ENCODE measurements at places on chromosomes 7 and 10.

DNA sequence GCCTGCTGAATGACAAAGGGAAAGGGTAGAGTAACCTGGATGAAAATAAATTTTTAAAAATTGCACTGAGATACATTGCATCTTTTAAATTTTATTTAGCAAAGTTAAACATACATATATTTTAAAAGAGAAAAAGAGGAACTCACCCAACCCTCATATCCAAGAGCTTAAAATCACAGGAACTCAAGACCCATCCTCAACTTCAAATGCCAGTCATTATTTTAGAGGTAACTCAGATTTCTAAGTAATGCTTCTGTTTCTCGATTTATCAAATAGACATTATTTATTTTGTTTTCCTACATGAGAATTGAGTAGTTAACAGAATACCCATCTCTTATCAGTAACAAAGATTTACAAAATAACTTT lies 32.4 kb upstream of the KMT2E start:
- no peak for DNase-seq

DNA sequence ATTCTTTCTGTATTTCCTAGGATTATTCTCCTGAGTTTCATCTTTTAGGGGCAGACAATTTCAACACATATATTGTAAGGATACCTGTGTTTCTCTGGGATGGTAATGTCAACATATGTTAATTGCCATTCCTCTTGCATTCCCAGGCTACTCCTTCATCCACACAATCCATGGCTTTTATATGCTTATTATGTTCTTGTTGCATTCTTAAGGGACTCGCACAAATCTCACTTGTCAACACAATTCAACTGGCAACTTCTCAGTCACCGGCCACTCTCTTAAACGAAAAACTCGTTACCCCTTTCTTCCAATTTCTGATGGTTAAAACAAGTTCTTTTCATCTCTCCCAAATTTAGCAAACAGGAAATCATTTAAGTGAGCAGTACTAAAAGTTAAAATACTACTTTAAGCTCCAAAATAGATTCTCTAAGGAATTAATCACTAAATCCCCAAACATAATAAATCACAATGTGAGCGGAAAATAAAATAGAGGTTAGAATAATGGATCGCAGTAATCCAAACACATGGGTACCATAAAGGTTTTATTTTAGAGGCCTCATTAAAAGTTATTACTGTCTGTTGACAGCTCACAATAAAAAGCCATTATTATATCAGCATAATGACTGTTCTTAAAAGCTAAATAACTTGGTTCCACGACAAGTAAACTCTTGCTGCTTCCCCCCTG lies 223.2 kb downstream of the ELMO1 start:
- DNase-seq, result no peak

- no peak for DNase-seq
These were observed 35.3 kb downstream of the CHST3 start for GRCh38 chr10:71999360-72000072.

GRCh38 chr10:22705527-22705926 lies 8.9 kb downstream of the PIP4K2A start:
- no peak for DNase-seq

DNA sequence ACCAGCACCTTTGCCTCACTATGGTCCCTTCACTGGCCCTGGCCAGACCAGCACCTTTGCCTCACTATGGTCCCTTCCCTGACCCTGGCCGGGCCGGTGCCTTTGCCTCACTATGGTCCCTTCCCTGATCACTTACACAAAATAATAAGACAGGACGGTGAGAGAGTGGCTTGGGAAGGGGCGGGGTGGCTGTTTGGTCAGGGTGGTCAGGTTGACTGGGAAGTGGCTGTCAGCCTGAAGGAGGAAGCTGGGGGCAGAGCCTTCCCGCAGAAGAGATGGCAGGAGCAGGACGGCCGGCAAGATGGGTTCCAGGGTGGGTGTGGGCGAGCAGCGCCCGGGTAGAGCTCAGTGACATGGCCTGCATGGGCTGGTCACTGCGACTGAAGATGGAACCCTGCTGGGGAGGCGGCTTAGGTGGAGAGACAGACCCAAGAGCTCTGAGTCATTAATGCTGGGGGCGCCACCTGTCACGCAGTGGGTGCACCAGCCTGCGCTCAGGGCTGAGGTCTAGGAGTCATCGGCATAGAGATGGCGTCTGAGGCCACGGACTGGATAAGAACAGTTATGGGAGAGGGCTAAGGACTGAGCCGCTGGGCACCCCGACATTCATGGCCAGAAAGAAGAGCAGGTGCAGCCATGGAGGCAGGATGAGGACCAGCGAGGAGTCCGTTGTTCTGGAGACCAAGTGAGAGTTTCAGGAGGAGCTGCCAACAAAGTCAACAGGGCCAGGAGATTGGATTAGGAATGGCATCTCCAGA lies 91.8 kb downstream of the CHST15 start:
- no peak for DNase-seq

GRCh38 chr7:45112648-45113047 lies 1.2 kb upstream of the TBRG4 start:
- DNase-seq, result no peak

- DNase-seq, result no peak
These were observed 284.4 kb downstream of the IPMK start for GRCh38 chr10:57983281-57983791.

DNA sequence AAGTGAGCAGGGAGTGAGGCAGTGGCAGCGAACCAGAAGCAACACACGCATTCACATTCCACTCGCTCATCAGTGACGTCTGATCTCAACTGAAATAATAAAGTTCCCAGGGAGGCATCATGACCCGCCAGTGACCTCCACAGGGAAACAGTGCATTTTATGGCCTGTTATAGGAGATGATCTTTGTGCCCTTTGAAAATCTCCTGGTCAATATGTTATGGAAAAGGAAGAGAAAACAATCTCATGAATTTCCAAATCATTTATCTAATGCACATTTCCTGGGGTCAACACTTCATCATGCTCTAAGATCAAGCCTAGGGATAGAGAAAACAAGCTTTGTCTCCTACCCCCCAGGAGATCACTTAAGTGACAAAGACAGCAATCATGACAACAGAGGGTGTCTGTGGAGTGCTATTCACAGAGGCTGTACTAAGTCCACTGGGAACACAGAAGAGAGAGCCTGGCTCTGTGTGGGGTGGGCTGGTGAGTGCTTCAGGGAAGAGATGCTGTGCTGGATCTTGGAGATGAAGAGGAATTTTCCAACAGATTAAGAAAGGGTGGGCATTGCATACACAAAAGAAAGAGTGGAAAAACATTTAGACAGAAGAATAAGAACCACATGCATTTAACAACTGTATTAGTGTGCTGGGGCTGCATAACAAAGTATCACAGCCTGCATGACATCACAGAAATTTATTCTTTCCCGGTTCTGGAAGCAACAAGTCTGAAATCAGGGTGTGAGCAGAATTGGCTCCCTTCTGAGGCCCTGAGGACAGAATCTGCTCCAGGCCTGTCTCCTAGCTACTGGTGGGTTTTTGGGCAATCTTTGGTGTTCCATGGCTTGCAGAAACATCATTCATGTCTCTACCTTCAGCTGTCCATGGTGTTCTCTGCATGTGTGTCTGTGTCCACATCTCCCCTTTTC lies 613.9 kb upstream of the IGFBP3 start:
- DNase-seq, result no peak

DNA sequence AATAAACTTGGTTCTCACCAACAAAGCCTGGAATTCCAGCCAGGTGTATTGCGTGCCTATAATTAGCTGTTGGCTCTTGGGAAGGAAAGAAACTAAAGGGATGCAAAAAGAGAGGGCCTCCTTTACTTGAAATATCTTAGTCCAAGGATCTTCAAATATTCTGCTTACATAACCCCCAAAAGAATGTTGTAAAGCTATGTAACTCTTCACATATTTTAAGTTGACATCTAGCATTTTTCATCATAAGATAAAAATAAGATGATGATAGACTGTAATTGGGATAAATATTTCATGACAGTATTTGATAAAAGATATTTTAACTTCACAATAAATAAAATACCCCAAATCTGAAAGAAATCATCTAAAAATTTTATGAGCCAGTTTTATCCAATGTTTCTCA lies 52.5 kb upstream of the SEPTIN7 start:
- DNase-seq, result no peak

DNA sequence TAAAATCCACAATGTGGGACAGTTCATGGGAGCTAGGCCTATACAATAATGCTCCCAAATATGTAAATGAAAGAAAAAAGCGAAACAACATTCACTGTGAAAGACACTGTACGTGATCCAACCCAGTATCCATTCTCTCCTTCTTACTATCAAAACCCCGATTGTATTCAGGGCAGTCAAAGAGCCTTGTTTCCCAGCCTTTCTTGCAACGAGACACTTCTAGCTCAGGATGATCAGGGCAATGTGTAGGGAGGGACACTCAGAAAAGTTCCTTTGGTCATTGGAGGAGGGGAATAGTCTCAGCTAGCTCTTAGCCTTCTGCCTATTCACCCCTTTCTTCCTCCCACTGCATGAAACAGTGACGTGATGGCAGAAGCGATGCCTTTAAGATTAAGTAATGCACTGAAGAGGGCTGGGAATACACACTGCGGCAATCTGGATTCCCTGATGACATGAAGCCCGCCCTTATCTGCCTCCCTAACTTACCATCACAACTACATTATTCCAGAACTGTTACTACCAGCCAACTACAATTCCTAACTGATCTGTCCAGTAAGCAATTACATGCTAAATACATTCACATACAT lies 27.3 kb downstream of the UBE2H start:
- no peak for DNase-seq

DNA sequence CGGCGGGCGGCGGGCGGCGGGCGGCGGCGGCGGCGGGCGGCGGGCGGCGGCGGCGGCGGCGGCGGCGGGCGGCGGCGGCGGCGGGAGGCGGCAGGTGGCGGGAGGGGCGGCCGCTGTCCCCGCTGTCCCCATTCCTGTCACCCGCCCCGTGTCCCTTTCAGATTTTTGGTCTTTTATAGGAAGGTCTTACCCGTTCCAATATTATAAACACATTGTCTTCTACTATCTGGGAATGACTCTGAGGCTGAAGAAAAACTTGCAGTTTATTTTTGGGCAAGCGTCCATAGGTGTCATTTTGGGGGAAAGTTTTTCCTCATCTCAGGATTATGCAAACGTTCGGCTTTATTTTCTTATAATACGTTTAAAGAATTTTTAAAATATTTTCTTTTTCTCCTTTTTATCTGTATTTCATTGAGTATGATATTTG lies 578 bp downstream of the ZNF713 start:
- no peak for DNase-seq

GRCh38 chr7:142789441-142789840 lies 18.7 kb downstream of the PRSS2 start:
- no peak for DNase-seq

DNA sequence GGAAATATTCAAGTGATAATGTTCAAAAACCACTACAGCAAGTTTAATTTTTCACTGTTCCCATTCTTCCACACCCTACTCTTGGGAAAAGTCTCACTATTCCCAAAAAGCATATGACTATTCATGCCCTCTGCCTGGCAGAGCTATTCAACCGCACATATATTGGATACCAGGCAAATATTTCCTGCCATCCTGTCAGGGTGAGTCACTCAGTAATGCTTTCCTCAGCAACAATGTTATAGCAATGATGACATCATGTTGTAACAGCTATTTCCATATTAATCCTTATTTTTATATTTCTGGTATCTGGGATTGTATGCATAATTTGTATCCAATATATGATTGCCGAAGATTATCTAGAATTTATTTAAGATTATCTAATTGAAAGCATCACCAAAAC lies 114.0 kb upstream of the PLXDC2 start:
- DNase-seq, result no peak

- DNase-seq, result no peak
These were observed 929 bp downstream of the GBF1 start for GRCh38 chr10:102246261-102246660.

DNA sequence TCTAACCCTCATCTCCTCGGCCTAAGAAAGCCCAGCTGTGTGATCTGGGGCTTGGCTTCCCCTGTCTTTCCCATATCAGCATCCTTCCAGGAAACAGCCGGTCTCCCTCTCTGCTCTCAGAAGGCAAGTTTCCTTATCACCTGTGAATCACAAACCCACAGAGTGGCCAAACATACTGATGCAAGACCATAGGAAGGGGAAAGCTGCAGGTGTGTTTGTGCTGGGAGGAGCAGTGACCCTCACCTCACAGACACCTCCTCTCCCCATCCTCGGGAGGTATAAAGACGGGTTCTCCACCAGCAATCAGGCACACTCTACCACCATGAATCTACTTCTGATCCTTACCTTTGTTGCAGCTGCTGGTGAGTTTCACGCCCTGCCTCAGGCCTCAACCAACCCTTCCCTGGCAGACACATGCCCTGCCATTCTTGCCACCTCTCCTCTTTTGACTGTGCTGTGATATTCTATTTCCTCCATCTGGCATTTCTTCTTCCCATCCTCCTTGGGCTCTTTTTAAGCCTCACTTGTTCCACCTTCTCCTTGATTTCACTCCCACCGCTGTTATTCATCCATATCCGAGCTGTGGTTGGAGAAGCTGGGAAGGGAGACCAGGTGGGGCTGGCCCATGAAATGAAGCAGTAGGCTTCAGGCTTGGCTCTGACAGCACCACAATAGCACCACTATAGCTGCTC lies at the start of gene PRSS2:
Gene PRSS2, plus strand, starts transcription at position 310 of the 692 bp plus-strand sequence. Its CDS starts 13 bp downstream, at position 323.
- no peak for DNase-seq

GRCh38 chr7:148182264-148182663 lies 408.3 kb upstream of the C7orf33 start:
- DNase-seq, result no peak

DNA sequence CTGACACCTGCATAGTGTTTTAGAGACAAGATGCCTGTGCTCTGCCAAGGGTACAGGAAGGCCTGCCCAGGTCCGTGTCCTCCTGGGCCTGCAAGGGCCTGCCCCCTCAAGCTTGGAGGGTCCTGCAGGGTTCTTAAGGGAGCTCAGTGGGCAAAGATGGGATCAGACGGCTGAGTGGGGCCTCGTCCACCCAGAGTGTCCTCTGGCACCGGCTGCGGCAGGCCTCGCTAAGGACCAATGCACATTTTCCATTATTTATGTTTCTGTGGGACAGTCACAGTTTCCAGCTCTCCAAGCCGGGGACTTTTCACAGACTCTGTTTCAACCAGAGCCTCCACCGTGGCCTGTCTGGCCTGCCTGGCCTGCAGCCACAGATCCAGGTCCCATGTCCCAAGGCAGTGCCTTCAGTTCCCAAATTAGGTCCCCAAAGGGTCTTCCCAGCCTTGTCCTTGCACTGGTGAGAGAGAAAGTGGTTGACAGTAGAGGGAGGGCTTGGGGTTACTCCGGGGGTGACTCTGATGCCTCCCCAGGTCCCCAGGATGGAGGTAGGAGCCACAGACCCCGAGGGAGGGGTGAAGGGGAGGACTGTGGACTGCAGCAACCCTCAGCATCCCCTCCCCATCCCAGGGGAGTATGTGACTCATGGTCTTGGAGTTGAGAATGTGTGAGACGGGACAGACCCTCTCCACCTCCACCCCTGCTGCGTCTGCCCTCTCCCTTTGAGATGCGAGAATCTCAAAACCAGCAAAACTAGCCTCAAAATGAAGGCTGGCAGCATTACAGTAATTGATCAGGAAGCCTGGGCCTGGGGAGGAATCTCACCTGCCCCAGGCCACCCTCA lies 14.8 kb downstream of the MYL10 start:
- no peak for DNase-seq

- DNase-seq, result no peak
These were observed 32.8 kb upstream of the WDFY4 start for GRCh38 chr10:48651839-48652238.
